ENCODE measurements at places on chromosomes 6 and 20.

DNA sequence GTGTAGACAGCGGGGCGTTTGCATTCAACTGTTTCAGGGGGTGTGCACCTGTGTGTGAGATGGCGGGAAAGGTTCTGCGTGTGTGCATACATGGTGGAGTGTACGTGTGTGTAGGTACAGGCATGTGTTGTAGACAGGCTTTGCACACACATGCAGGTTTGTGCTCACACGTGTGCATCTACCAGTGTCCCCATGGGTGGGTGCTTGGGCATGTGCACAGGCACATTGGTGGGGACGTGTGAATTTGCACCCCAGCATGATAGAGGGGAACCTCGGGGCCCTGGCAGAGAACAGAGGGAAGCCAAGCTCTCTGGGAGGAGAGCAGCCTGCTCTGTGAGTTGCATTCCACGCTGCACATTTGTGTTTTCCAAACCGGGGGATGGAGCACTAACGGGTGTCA lies 250.2 kb downstream of the PREX1 start:
- DNase-seq, result no peak

DNA sequence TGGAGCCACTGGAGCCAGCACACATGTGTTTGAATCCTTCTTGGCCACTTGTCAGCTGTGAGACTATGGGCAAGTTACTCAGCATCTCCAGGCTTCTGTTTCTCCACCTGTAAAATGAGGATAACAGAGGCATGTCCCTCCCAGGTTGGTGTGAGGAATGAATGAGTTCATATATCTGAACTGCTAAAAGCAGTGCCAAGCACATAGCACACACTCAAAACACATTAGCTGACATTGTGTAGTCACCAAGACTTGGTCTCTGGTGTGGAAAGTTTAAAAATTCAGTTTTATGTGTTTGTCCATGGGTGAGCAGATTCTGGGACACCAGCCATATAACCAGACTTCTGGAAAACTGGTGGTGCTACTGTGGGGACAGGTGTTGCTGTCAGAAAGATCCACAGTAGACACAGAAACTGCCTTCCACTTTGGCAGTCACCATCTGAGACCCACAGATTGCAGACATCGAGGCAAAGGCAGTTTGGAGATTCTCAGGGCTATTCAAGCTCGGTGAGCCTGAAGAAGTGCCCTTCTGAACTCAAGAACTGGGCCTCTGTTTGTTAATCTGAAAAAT lies 115.8 kb downstream of the MRPL14 start:
- no peak for DNase-seq

- DNase-seq, result no peak
Observed at GRCh38 chr6:118596774-118597320, 48.8 kb downstream of the PLN start.

DNA sequence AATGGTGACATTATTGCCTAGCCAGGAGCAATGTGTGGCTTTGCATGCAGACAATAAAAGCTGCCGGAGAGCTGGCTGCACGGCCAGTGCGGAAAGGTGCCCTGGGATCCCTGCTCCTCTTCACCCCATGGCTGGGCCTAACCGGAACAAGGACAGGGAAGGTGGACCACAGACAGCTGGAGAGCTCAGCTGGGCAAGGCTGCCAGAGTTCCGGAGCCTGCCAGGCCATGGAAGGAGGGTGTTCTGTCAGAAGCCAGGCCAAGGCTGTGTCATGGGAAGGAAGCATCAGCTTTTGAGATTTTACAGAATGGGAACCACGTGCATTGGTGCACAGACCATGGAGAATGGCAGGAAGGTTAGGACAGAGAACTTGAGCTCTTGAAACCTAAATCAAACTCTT lies 25.0 kb downstream of the MAP1LC3A start:
- DNase-seq, result no peak

DNA sequence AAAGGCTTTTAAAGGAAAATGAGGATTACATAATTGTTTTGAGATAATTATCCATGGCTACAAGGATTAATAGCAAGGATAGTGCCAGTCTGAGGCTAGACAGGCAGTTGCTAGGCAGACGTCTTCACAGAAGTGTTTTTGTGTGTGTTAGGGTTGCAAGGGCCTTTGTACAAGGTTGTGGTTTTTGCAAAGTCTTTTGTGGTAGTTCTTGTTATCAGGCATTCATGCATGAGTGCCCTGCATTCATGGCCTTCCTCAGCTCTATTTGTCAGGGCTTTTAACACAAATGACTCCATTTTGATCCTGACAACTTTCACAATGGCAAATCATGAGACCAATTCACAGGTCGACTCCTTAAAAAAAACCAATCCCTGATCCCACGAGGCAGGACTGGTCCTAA lies 68.1 kb upstream of the TXNDC5 start:
- DNase-seq, result no peak

Data from stimulated activated CD8-positive, alpha-beta memory T cell treated with anti-CD3 and anti-CD28 coated beads, Interleukin-12 subunit alpha, Interleukin-12 subunit beta, amount 100 ng/mL, for 4 hours (primary cell).